ENCODE measurements at places on chromosomes 4 and X.

DNA sequence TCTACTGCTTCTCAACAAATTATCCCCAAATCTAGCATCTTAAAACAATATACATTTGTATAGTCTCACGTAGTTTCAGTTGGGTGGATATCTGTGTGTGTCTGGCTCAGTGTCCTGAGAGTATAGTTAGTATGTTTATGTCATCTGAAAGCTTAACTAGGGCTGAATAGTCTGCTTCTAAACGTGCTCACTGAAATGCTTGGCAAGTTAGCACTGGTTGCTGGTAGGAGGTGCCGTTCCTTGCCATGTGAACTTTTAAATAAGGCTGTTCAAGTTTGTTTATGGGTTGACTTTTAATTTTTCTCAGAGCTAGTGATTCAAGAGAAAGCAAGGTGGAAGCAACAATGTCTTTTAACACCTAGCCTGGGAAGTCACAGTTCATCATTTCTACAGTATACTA is 1673.6 kb downstream of the PCDH7 start:
- DNase-seq = no peak

GRCh38 chr4:76584241-76585152 is 149.5 kb downstream of the SHROOM3 start:
- no peak for DNase-seq

DNA sequence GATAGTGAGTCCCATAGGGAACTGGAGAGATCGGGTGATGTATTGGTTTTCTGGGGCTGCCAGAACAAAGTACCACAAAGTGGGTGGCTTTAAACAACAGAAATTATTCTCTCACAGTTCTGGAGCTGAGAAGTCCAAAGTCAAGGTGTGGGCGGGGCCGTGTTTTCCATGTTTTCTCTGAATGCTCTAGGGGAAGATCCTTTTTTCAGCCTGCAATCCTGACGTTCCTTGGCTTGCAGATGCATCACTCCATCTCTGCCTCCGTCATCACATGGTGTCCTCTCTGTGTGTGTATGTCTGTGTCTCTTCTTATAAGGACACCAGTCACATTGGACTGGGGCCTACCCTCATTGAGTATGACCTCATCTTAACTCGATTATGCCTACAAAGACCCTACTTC is 7.9 kb upstream of the GPM6B start:
- DNase-seq = no peak

- DNase-seq = no peak
These were observed 14.2 kb downstream of the C4orf33 start for GRCh38 chr4:129109965-129110824.

GRCh38 chrX:12895866-12896265 is 10.6 kb upstream of the TLR8 start:
- DNase-seq = no peak

DNA sequence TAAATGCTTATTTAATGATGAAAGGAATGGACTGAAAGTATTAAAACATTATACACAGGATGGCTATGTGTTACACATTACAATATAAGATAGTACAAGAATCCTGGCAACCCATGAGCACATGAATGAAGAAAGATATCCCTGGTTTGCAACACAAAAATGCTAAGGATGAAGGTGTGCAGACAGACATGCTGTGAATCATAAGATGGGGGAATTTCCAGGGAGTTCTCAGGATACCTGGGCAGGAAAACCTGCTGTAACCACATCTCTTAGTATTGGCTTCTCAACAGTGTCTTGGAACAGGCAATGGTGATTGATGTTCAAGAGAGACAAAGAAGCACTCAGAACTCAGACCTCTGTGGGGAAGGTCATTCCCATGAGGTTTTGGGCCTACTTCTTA is 23.9 kb upstream of the ANOS1 start:
- no peak for DNase-seq

Measured in AG08395 (cell line).